ENCODE measurements at places on chromosomes 1 and 21.
A peak's percentile ranks its signal among the peaks of the same experiment; 100 is the strongest.

- DNase-seq: no peak
These were observed 987 bp downstream of the GPR137B start for GRCh38 chr1:236143104-236143948.

GRCh38 chr1:180215856-180216625 is 14.0 kb upstream of the LHX4 start:
- no peak for DNase-seq

DNA sequence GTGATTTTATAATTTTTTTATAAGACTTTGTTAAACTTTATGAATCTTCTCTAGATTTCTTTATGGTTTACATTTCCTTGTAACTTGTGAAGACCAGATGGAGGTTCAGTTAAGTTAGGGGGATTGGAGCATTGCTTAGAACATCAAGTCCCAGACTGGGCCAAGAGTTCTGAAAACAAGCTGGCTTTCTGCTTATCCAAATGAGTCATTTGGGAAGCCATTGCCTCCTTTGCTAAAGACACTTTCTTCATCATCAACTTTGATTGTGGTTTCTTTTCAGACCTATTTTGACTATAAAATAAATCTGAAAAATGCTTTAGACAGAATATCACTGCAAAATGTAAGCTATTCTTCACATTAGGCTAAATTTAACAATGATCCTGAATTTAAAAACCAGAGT is 446.8 kb downstream of the USP25 start:
- no peak for DNase-seq

DNA sequence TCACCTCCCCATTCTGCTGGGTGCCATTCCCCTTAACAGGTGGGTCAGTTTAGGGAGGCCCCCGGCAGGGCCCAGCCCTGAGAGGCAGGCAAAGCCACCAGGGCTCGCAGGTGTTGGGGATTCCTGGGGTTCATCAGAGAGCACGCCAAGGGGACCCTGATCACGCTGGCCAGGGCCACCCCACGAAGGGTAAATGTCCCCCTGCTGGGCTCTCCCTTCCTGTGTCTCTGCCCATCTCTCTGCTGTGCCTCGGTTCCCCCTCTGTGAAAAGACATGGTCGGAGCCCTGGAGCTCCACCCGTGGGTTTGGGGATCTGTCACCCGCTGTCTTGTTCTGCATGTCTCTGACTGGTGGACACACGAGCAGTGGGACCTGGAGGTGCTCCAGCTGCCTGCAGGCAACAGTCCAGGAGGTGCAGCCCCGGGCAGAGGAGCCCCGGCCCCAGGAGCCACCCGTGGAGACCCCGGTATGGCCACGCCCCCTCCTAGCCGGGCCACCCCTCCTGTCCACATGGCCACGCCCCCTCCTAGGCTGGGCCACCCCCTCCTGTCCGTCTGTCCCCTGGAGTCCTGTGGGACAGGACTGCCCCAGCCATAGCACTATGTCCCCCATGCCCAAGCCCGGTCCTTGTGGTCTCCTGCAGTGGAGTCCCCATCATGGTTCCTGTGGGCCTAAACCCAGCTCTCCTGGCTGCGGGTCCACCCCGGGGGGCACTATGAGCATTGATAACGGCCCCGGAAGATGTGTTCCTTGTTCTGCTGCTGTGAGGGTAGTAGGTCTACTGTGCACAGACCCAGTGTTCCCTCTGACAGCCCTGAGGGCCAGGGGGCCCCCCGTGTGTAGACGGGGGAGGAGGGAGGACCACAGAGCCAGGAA is 6.5 kb downstream of the AIRE start:
- no peak for DNase-seq

DNA sequence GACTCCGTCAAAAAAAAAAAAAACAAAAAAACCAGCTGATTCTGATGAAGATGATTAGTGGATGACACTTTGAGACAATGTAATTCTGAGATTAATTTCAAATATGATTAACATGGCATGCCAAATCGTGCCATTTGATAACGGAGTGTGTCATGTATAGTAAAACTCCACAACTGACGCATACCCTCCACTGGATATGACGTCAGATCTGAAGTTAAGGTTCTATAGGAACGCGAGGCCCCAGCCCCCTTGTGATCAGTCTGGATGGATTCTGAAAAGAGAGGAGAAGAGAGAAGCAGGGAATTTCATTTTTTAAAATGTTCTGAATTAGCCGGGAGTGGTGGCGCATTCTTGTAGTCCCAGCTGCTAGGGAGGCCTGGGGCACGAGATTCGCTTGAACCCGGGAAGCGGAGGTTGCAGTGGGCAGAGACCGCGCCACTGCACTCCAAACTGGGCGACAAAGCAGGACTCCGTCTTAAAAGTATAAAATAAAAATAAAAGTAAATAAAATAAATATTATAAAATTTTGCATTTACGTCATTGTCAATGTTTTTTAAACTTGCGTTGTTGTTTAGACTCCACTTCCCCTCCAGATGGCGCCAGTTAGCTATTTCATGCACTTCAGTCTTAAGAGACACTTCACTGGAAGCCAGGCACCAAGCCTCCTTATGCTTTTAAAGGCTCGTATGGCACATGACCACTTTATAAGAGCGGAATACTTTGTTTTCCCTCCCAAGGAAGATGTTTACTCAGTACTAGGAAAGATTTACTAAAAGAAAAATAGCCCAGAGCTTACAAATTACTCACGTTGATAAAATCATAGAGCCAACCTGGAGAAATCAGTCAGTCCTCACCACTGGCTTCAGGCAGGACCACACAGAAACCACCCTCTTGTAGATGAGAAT is 65.5 kb downstream of the UBE2U start:
- peak; percentile 42 for DNase-seq

DNA sequence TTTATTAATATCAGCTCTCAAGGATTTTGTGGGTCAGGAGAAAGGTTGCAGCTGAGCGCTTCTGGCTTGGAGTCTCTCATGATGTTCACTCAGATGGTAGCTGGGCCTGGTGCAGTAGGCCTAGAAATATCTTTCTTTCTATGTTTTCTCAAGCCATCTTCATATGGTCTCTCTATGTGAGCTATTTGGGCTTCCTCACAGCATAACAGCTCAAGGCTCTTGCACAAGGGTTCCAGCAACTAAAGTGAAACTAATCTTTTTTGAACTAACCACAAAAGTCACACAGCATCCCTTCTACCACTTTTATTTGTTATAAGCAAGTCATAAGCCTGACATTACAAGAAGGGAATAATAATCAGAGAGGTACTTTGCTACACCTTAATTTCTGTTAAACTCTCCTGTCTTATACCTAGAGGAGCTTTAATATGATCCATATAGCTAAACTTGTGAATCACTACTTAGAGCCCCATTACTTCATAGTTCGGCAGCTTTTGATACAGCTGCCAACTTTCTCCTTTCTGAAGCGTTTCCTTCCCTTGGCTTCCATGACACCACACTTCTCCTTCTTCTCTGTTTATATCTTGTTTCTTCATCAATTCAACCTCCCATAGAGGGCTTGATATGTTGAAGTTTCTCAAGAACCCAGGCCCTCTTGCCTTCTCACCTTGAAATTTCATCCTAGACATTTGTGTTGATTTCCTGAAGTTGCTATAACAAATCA is 720.2 kb downstream of the LTN1 start:
- DNase-seq: no peak

DNA sequence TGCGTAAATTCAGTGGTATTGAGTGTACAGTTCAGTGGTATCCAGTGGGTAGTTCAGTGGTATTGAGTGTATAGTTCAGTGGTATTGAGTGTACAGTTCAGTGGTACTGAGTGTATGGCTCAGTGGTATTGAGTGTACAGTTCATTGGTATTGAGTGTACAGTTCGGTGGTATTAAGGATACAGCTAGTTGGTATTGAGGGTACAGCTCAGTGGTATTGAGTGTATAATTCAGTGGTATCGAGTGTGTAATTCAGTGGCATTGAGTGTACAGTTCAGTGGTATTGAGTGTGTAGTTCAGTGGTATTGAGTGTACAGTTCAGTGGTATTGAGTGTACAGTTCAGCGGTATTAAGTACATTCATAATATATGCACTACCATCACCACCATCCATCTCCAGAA is 23.5 kb upstream of the KCNAB2 start:
- no peak for DNase-seq

DNA sequence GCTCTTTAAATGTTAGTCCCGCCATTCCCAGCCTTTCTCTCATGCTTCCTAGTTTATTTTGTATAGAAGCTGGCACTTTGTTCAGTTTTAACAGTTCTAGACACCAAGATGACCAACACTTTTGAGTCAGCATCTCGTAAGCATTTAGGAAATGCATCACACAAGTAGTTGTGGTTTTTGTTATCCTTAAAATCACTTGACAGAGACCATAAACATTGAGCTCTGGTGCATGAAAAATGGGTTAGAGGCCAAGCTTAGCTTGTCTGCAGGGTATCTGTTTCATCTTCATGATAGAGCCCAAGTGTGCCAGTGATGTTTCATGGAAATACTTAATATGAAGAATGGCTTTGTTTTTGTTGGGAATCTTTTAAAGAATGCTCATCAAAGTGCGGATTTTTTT is 159.7 kb downstream of the DISP1 start:
- no peak for DNase-seq

GRCh38 chr1:75470448-75470847 is 140.5 kb downstream of the SLC44A5 start:
- DNase-seq: no peak

- no peak for DNase-seq
These were observed 46.4 kb downstream of the COL6A1 start for GRCh38 chr21:46027851-46028493.

GRCh38 chr1:183404476-183404875 is 13.7 kb downstream of the NMNAT2 start:
- DNase-seq: no peak

- DNase-seq: no peak
These were observed 392 bp upstream of the DMRTA2 start for GRCh38 chr1:50423670-50424000.

DNA sequence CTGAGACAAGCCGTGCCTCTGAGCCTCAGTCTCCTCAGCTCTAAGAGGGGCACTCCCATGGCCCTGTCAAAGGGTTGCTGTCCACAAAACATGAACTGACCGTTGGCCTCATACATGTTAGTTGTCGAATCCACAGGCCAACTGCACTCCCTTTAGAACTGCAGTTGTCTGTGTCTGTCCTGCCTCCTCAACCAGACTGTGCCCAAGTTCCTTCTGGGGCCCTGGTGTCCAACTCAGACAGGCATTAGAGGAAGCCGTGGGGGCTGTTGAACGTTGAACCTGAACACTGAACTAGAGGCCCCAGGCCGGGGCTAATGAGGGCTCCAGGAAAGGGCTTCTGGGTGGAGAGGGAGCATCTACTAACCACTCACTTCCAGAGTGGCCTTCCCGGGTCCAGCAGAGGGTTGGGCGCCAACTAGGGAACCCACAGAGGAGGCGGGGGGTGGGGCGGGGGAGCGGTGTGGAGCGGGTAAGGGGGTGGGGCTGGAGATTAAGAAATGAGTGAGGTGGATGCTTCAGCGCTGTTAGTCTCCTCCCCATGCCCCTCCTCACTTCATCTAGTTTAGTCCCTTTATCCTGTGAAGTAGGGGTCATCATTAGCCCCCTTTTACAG is at the start of gene RAB42:
Gene RAB42, plus strand, starts transcription at position 558 of the 613 bp plus-strand sequence. CDS start 247 bp downstream, outside the sequence.
- DNase-seq: no peak

DNA sequence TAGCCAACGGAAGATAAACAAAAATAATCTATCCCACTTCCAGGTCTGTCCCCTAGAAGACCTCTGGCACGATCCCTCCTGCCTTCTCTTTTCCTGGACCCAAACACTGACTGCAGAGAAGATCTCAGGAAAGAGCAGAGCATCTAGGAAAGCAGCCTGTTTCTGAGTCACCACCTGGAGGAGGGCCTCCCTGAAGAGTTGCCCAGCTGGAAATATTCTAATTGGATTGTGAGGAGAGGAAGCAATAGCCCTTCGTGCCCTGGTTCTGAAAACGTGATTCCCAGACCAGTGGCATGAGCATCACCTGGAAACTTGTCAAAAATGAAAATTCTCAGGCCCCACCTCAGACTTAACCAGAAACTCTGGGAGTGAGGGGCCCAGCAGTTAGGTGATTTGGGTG is 411.1 kb downstream of the SETD4 start:
- no peak for DNase-seq

GRCh38 chr1:161726473-161727255 is 5.3 kb downstream of the FCRLB start:
- peak; percentile 81 for DNase-seq

- DNase-seq: no peak
These were observed 5.0 kb downstream of the AGT start for GRCh38 chr1:230708631-230709580.

DNA sequence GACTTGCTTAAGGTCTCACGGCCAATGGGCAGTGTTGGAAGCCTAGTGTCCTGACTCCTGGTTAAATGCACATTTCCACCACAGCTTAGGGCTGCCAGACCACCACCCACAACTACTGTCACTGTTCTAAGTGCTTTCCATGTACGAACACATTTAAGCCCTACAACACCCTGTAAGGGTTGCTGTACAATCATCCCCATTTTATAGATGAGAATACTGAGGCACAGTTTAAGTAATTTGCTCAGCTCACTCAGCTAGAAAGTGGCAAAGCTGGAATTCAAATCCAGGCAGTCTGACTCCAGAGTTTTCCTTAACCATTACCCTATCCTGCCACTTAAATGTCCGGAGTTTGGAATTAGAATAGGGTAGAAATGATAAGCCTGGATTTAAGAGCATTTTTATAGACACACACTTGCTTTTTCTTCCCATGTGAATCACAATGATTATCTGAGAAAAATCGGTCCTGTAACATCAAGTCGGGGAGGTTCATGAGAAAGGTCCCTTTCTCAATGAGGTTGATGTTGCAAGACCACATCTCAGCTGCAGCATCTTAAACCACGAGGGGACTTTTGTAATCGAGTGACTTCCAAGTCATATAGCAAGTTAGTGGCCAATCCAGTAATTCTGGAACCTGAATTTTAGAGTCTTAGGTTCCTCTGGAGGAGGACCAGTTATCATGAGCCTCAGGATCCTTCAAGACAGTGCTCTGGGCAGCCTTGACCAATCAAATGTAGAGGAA is 8.6 kb downstream of the E2F2 start:
- DNase-seq: no peak

DNA sequence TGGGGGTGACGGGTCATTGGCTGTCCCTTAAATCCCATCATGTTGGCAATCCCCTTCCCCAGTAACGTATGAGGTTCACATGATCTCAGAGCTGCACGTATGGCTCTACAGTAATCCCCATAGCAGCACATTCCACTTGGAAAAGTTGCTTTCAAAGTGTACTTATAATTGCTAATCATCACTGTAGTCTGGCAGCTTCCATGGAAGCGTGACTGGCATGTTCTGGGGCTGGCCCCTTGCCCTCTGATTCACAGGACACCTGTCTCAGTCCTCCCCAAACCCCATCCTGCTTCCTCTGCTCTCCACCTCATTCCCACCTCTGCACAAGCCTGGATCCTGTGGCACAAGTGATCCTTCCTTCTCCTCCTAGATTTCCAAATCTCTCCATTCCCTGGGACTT is 102.2 kb downstream of the TSEN15 start:
- no peak for DNase-seq

DNA sequence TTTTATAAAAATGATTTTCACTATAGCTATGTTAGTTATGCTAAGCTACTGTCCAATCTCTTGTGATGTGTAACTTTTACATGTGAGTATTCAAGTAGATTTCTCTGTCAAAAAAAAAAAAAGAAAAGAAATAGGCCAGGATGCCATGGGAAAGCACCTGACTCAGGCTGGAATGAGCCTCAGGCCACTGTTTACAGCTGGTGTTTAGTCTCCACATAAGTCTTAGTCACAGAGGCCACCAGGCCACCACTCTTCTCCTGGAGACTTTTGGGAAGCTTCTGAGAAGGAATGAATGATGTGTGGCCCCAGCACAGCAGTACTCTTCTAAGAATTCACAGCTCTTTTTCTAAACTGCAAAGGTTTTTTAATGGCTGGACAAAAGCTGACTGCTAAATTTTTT is 48.9 kb downstream of the CHML start:
- DNase-seq: no peak

GRCh38 chr1:8340448-8340847 is 22.5 kb downstream of the SLC45A1 start:
- DNase-seq: no peak

Measured in omental fat pad (tissue), 4 donors.